HepG2 (cell line): ENCODE measurements at places on chromosomes 11 and 22. TPM values are rescaled to one million over a fixed set of nuclear protein-coding genes. Genes with fewer than 3 reads are reported as not detected.

GRCh38 chr22:38228873-38229740 lies 27.3 kb downstream of the MAFF start:
- peak; percentile 54 for DNase-seq
- H3K4me3 ChIP-seq = no peak overlapping the region
- H3K4me1 ChIP-seq = peaks cover 26% of the 10 kb centered on the region

TMEM121B gene
- total RNA-seq = not detected in 2 replicates

GRCh38 chr11:105368711-105369110 lies 229.1 kb upstream of the CARD18 start:
- H3K4me3 ChIP-seq = no peak overlapping the region
- no peaks in the 10 kb centered on the region for H3K36me3 ChIP-seq
- H3K27ac ChIP-seq = no peak overlapping the region
- H3K4me1 ChIP-seq = no peaks in the 10 kb centered on the region
- H3K27me3 ChIP-seq = no peaks in the 10 kb centered on the region
- DNase-seq = no peak

SERPING1 gene
- 1.6 and 2.0 TPM in 2 replicates for total RNA-seq

FIBIN gene
- total RNA-seq = not detected in 2 replicates

DNA sequence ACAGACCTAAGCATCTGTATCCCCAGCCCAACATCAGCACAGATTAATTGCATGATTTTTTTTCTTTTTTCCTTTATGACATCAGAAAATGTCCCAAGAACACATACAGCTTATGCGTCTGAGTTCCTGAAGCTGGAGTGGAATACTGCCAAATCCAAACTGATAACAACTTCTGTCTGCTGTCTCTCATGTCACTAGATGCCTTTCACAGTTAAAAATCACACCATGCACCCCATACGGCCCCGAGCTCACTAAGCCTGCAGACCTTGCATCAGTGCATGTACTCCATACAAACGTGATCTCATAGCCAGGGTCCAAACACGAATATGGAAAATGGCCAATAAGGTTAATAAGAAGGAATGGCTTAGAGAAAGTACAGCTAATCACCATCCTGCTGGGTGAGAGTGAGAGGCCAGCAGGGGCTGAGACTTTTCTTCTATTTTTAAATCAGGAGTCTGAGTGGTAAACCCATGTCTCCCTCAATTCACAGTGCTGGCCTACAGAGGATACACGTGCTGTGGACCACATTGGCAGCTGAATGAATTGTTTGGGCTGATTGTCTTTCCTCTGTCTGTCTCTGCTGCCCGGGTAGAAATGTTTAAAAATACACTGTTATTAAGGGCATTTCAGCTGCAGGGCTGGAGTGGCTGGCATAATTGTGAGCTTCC lies 350.6 kb upstream of the RAG2 start:
- no peaks in the 10 kb centered on the region for H3K27me3 ChIP-seq
- H3K4me1 ChIP-seq = no peaks in the 10 kb centered on the region
- no peak overlapping the region for H3K4me3 ChIP-seq
- no peak for DNase-seq
- no peaks in the 10 kb centered on the region for H3K36me3 ChIP-seq

- peaks cover 3% of the 10 kb centered on the region; the same call in 1 of the 3 replicates for H3K36me3 ChIP-seq
- DNase-seq = no peak
- no peaks in the 10 kb centered on the region; the same call in 2 of the 3 replicates for H3K27me3 ChIP-seq
- H3K27ac ChIP-seq = peak within 1 kb of the TSS; percentile 51
- peak within 1 kb of the TSS; percentile 61 for H3K4me3 ChIP-seq
Observed at GRCh38 chr11:85627332-85627997, at the start of gene DLG2. Gene DLG2 (minus strand): TSS chr11:85627344.

GRCh38 chr11:76149713-76150112 lies 56.6 kb downstream of the WNT11 start:
- no peaks in the 10 kb centered on the region for H3K36me3 ChIP-seq
- no peak for DNase-seq
- H3K4me3 ChIP-seq = peak overlapping the region; percentile 51; the same call in 1 of the 2 replicates
- H3K4me1 ChIP-seq = peaks cover 74% of the 10 kb centered on the region

TEX54 gene
- total RNA-seq = not detected in 2 replicates
